ENCODE measurements at places on chromosomes 2 and 18. TPM values are rescaled to one million over a fixed set of nuclear protein-coding genes. Genes with fewer than 3 reads are reported as not detected.

The ACTR1B gene
- 58.3 TPM for total RNA-seq

The STEAP3 gene
- total RNA-seq: 1.7 TPM

The SLC30A3 gene
- total RNA-seq: 0.19 TPM

The GALR1 gene
- total RNA-seq: not detected

The HOXD11 gene
- total RNA-seq: not detected

The FAM124B gene
- total RNA-seq: 3.6 TPM

The WIPF1 gene
- total RNA-seq: 10.6 TPM

The PTPRM gene
- total RNA-seq: 100 TPM

The ANKRD30B gene
- total RNA-seq: not detected

The IL1RN gene
- not detected for total RNA-seq

The SLC14A1 gene
- total RNA-seq: 443 TPM

The KLF11 gene
- total RNA-seq: 3.4 TPM

The ZSWIM2 gene
- not detected for total RNA-seq

The TXNDC2 gene
- total RNA-seq: not detected

The CNTNAP5 gene
- not detected for total RNA-seq

The HTR2B gene
- 269 TPM for total RNA-seq

The DPYSL5 gene
- total RNA-seq: not detected

The NTSR2 gene
- total RNA-seq: not detected

The SERPINB11 gene
- total RNA-seq: not detected

The BOLL gene
- total RNA-seq: not detected

The CABLES1 gene
- total RNA-seq: 19.0 TPM

The ALPI gene
- total RNA-seq: not detected

The PLEK gene
- total RNA-seq: 0.13 TPM

The ANKRD29 gene
- 4.9 TPM for total RNA-seq

The CNDP1 gene
- not detected for total RNA-seq

The SH3RF3 gene
- 6.3 TPM for total RNA-seq

The CFAP65 gene
- total RNA-seq: not detected

The DPP4 gene
- 110 TPM for total RNA-seq

The LBX2 gene
- total RNA-seq: 1.6 TPM

The TGFBRAP1 gene
- 14.9 TPM for total RNA-seq

The DCDC2C gene
- not detected for total RNA-seq

The CROCC2 gene
- under 0.01 TPM for total RNA-seq

The GNAL gene
- total RNA-seq: 0.31 TPM

The NEU2 gene
- total RNA-seq: not detected

The PROC gene
- not detected for total RNA-seq

The CCDC74B gene
- 6.8 TPM for total RNA-seq

The IL37 gene
- total RNA-seq: not detected

The FAM117B gene
- total RNA-seq: 1.5 TPM

The CEBPZ gene
- 43.7 TPM for total RNA-seq

The TUBA4B gene
- not detected for total RNA-seq

The DSG1 gene
- total RNA-seq: not detected

The SCYGR4 gene
- not detected for total RNA-seq

The ZNF892 gene
- total RNA-seq: 3.0 TPM

The NAT8 gene
- total RNA-seq: not detected

The IL1B gene
- total RNA-seq: 0.50 TPM

The MROH2A gene
- total RNA-seq: not detected

The KCNF1 gene
- total RNA-seq: under 0.01 TPM

The TBC1D8 gene
- 35.3 TPM for total RNA-seq

The TUBA3E gene
- total RNA-seq: not detected

The KCNS3 gene
- total RNA-seq: 0.66 TPM

The NT5C1B gene
- not detected for total RNA-seq

The IL36B gene
- total RNA-seq: not detected

The C2orf72 gene
- 0.25 TPM for total RNA-seq

The NDUFB3 gene
- total RNA-seq: 147 TPM

The TBR1 gene
- total RNA-seq: not detected

The MGAT4A gene
- total RNA-seq: 1.6 TPM

The COL3A1 gene
- 1,561 TPM for total RNA-seq

Data from aortic smooth muscle cell (primary cell).